ENCODE measurements at places on chromosomes 3 and 15.
A peak's percentile ranks its signal among the peaks of the same experiment; 100 is the strongest.

- no peak for DNase-seq
Measured at GRCh38 chr3:121757087-121757811, 7.7 kb upstream of the GOLGB1 start.

DNA sequence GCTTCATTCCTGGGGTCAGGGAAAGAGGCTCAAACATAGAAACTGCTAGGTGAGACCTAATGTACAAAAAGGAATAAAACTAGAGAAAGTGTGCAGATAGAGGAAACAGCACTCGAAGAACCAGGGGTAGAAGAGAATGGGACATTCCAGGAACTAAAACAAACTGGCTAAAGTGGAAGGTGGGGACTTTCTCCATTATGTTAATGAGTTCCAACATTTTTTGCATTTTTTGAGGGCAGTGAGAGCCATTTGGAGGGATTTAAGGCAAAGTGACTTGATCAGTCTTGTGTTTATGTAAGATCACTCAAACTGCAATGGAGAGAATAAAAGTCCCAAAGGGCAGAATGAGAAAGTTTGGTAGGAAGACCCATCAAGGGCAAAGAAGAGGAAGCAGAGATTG, 20.6 kb upstream of the SLC4A7 start:
- DNase-seq: no peak

- no peak for DNase-seq
Measured at GRCh38 chr3:141285570-141285969, 53.9 kb downstream of the PXYLP1 start.

- DNase-seq: no peak
Measured at GRCh38 chr15:52224211-52224610, 33.0 kb upstream of the GNB5 start.

DNA sequence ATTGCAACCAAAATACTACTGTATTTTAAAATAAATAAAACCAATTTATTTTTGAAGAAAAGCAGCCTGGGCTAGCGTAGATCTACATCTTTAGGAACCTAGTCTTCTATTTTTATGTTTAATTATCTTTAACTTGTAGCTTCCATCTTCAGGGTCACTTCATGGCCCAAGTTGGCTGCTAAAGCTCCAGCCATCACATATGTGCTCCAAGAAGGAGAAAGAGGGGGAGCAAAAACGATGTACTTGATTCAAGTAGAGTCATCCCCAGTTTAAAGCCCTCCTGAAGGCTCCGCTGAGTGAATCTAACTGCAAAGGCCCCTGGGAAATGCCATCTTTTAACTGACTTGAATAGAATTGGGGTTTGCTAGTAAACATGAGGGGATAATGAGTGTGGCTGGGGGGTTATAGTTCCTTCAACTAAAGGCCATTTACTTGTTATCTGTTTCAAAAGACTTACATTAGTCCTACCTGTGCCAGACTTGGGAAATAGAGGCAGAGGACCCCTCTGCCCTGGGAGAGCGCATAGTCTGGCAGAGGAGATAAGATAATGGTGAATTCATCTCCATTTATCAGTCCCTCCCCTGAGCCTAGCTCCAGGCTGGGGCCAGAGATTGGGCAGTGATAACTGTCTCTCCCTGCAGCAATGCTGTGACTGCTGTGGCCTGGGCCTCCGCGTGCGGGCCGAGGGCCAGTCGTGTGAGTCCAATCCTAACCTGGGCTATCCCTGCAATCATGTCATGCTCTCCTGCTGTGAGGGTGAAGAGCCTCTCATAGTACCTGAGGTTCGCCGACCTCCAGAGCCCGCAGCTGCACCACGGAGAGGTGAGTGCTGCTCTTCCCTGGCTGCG, 64.6 kb downstream of the FBLN2 start:
- DNase-seq: no peak

DNA sequence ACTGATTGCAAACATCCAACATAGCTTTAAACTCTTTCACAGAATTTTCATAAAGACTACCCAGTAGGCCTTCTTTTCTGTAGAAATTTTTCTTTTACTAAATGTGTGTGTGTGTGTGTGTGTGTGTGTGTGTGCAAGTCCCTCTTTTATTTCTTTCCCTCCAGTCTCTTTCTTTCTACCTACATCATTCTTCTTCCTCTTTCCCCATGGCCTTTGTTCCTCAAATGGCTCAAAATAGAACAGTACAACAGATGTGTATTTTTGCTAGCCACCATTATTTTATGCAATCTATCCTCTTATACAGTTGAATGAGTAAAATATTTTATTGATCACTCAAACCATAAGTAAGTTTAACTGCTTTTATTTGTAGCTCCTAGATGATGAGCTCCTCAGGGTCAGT, 76.4 kb downstream of the USF3 start:
- no peak for DNase-seq

GRCh38 chr3:194003114-194004057, 132.6 kb upstream of the HES1 start:
- DNase-seq: peak; percentile 28

DNA sequence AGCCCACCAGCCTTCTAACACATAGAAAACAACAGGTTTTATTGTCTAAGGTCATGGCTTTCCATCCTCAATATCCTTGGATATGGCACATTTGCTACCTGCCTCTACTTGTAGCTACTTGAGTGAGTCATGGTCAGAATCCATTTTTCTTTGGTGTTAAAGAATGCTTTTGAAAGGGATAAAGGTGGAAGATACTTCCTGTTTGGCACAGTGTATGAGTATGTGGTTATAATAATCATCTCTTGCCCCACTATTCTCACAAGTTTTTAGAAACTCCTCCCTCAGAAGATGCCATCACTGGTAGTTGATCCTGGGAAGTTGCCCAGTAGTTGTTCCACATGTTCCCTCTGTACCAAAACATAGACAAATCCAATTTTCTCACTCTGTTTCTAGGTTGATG, 508.6 kb upstream of the IL12A start:
- no peak for DNase-seq

- peak; percentile 25 for DNase-seq
Measured at GRCh38 chr3:66442254-66443117, 58.3 kb downstream of the LRIG1 start.

DNA sequence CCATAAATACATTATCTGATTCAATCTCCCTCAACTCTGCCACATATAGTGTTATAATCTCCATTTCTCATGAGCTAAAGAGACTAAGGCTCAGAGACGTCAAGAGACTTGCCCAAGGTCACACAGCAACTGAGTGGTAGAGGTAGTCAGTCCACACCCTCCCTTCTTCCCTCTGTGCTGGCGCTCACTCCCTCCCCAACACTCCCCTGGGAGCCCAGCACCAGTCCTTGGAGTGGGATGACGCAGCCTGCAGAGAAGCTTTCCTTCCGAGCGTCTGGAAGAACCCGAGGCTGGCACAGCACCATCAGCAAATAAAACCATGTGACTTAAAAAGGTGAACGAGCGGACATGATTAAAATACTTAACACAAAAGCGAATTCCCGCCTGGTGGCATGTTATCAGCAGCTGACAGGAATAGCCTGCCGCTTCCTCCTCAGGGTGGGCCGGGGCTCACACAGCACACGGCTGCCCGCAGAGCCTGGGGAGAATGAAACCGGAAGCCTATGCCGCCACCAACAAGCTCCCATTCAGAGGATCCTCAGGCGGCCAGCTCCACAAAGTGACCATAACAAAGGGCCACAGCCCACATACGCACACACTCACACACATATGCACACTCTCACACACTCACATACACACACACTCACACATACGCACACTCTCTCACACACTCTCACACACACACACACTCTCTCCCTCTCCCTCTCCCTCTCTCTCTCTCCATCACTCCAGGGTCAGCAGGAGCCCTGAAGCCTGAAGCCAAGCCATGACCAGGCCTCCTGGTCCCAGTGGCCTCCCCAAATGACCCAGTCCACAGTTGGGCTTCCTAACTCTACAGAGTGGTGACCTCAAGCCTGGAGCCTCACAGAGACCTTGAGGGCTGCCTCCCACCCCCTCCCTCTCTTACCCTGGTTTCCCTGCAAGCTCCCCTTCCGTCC, 120.5 kb downstream of the XXYLT1 start:
- peak; percentile 38 for DNase-seq

DNA sequence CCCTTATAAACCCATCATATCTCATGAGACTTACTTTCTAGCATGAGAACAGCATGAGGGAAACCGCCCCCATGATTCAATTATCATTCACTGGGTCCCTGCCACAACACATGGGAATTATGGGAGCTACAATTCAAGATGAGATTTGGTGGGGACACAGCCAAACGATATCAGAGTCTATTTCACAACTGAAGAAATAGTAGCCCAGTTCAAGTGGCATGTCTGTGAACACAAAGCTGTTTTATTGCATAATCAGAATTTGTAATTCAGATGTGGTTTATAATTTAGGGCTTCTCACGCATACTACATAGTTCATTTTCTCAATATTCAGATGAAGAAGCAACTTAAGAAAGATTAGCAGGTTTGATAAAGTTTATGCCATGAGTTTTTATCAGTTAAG, 1188.0 kb upstream of the ALCAM start:
- DNase-seq: no peak
